T-helper 17 cell (primary cell): ENCODE measurements at places on chromosomes 6 and 20.

- no peak for DNase-seq
These were observed 21.8 kb downstream of the CDS2 start for GRCh38 chr20:5148581-5148980.

DNA sequence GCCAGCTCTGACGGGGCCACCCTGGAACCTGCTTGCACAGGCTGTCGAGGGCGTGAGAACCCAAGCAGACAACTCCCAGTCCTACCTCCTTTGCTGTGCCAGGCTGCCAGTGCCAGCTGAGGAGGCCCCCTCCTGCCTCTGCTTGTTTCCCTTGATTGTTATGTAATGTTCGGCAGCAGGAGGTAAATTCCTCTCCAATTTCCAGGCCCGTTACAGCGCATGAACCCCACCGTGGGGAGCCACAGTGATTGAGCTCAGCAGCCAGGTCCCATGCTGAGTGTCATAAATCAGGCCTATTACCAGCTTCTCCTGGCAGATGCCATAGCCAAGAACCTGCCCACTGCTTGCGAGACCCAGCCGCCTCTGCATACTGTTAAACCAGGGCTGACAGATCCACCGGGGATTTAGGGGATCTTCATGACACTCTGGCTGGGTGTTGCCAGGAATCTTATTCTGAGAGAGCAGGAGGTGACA, 320.5 kb downstream of the DHX35 start:
- no peak for DNase-seq

DNA sequence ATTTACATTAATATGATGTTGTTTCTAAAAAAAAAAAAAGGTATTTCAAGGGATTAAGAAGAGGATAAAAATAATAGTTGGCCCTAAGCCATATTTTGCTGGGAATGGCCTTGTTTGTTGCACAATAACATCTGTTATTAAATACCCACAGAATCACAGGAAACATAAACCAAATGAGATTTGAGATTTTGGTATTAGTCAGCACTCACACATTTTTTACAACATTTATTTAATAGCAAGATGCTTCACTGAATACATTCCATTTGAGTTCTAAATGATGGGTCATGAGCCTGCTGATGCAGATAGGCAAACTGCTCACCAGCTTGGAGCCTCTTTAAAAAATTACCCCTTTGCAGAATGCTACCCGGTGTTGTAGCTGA, 92.9 kb upstream of the ENPP5 start:
- DNase-seq: no peak

DNA sequence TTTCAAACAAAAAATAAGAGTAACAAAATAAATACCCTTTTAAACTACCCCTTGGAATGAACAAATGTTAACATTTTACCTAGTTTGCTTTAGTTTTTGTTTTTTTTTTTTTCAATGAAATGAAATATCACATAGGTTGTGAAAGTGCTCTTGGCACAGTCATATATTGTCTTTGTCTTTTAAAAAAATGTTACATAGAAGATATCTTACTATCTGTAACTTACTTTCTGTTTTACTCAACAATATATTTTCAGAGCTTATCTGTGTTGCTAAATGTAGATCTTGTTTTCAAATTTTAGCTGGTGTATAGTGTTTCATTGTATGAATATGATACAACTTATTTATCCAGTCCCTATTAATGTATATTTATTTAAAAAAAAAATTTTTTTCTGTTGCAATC, 8.6 kb downstream of the CEP57L1 start:
- no peak for DNase-seq

DNA sequence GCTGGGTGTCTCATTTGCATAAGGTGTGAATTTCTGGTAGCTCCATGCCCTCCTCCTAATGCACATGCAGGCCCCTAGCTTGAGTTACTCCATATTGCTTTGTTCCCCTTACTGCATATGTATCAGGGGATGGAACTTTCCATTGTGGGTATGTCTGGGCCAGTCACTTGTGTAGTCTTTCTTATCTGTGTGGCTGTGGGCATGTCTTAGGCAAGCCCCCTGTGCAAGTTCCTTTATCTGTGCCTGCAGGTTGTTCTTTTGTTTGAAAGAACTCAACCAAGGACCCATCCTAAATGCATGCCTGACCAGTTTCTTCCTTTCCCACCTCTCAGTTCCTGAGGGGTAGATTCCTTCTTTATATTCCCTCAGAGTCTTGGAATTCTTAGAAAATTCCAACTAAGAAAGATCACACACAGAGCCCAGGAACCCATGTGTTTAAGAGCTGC, 23.6 kb downstream of the MBOAT1 start:
- no peak for DNase-seq

- no peak for DNase-seq
These were observed 554.0 kb upstream of the NOX3 start for GRCh38 chr6:156009656-156010055.

GRCh38 chr6:41073968-41074691, 1.4 kb downstream of the NFYA start:
- DNase-seq: no peak
